ENCODE measurements at places on chromosomes 2 and 18.

DNA sequence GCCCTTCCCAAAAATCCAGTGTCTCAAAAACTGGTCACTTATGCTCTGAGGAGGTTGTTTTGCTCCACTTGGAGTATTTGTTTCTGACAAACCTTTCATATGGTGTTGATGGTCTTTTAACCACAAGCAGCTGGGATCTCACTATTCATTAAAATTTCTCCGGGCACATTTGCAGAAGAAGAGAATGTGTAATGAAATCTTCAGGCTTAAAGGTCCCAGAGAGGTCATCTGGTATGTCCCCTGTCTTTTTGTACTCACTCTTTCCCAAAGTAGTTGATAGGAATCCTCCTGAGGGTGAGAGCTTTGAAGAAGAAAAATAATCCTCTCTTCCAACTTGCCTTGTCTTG is 430.8 kb downstream of the SETBP1 start:
- no peak for DNase-seq

GRCh38 chr2:3042601-3043585 is 334.7 kb downstream of the EIPR1 start:
- no peak for DNase-seq

- DNase-seq = no peak
Measured at GRCh38 chr2:85717308-85718008, 23.3 kb downstream of the GNLY start.

GRCh38 chr2:219739866-219740440 is 112.5 kb downstream of the SLC4A3 start:
- no peak for DNase-seq

GRCh38 chr2:215851082-215851481 is 162.3 kb downstream of the MREG start:
- DNase-seq = no peak

- DNase-seq = no peak
Measured at GRCh38 chr18:36757991-36758390, 70.8 kb downstream of the TPGS2 start.

GRCh38 chr18:35264409-35264808 is 23.6 kb downstream of the ZNF397 start:
- no peak for DNase-seq

DNA sequence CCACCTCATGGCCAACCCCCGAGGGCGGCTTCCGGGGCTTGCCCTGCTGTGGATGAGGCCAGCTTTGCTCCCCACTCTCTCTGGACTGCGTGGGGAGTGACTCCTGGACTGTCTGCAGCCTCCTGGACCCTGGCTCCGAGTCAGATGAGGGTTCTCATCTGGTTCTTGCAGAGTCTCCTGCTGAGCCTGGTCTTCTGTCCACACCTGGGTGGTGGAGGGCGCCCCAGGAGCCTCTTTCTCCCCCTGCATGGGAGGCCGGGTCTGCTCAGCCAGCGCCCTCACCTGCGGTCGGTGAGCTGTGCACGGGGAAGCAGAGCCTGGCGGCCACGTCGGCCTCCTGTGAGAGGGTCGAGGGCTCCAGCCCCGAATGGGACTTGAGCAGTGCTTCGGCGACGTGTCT is 78.3 kb downstream of the RTP5 start:
- no peak for DNase-seq

DNA sequence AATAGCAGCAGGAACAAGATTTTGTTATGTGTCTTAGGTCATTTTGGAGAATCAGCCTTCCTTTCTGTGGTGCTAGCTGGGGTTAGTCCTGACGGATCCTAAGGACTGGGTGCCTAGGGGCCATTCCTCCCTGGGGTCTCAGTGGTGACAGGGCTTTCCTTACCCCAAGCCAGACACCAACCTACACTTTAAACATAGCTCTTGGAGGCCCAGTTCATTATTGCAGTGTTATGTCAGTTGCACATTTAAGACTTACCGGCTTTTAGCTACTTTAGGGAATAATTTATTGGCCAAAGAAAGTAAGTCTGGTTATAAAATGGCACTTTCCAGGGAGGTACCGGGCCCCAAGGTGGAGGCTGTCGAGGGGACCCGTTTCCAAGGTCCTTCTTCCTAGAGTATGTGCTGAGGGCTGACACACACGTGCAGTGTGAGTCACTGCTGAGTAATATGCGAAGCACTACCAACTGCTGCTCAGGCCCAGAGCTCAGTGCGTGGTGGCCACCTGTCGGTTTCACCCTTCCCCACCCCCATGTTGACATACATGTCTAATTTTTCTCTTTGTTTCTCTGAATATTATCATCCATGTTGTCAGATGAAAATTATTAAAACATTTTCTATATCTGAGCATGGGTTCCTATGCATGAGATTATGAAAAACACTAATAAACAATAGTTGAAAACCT is 37.0 kb upstream of the GRHL1 start:
- no peak for DNase-seq

GRCh38 chr2:62398356-62398755 is 107.6 kb downstream of the TMEM17 start:
- DNase-seq = no peak

GRCh38 chr18:31247574-31248199 is 70.3 kb upstream of the DSG1 start:
- DNase-seq = no peak

DNA sequence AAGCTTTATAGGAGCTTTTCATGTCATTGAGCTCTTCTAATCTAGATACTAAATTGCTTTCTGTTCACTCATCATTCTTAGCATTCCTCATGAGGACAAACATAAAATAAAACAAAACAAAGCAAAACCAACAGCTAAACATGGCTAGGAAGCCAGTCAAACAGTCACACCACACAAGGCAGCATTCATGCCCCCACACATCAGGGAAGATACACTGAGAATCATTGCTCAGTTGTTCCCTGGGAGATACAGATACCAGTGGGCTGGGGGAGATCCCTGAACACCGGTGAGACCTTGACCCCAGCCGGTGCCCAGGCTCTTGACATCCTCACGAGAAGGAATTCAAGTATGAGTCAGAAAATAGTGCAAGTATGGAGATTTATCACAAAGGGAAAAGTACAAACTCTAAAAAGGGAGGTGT is 177.9 kb upstream of the ARL4C start:
- no peak for DNase-seq

GRCh38 chr2:32039447-32040219 is at the start of gene DPY30:
Gene DPY30, minus strand, starts transcription at chr2:32039805. Its CDS starts 349 bp downstream, at chr2:32039456.
- peak; percentile 89 for DNase-seq

- peak; percentile 36 for DNase-seq
Measured at GRCh38 chr2:208466151-208466919, 59.7 kb downstream of the PTH2R start.

DNA sequence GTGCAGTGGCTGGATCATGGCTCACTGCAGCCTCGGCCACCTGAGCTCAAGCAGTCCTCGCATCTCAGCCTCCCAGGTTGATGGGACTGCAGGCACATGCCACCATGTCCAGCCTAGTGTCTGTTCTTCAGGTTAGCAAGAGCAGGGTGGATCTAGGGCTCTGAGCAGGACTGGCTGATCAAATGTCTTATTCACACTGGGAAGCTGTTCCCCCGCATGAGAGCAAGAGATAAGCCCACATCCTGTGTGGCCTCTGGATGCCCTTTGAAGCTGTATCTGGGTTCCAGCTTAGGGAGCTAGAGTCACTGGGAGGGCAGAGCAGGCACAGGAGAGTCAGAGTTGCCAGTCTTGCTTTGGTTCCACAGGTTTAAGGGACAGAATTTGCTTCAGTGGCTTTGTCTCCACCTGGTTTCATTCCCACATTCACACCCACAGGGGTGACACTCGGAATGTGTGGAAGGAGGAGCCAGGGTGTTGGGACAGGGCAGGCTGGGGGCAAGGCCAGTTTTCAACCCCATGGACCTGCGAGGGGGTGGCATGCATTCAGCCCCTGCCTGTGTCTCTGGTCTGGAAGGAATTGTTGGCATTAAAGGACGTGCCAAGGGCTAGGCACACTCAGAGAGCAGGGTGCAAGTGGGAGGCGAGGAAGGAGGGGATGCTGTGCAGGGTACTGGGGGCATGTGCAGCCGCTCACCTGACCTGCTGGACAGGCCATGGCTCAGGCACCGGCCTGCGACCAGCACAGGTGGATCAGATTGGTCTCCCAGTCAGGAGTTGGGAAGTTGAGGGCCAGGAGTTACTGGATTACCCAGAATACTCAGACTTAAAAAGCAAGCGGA is 24.5 kb downstream of the PTPN18 start:
- no peak for DNase-seq

DNA sequence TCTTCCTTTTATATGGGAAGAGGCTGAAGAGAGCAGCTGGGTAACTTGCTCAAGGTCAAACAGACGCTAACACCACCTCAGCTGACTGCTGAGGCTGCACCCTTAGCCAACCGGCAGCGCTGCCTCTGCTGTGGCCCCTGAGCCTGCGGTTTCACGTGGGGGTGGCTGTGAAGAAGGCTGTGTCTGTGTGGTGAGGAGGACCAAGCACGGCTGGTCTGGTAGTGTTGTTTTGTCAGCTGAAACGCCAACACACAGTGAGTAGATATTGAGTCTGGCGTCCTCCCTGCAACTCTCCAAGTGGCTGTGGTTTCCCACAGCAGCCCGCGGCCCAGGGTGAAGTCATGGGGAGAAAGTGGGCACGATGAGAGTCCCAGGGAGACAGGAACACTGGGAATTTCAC is 69.6 kb downstream of the THNSL2 start:
- no peak for DNase-seq

- no peak for DNase-seq
Measured at GRCh38 chr2:160245614-160246155, 45.6 kb upstream of the ITGB6 start.

GRCh38 chr18:34771958-34772357 is 61.9 kb downstream of the DTNA start:
- DNase-seq = no peak

DNA sequence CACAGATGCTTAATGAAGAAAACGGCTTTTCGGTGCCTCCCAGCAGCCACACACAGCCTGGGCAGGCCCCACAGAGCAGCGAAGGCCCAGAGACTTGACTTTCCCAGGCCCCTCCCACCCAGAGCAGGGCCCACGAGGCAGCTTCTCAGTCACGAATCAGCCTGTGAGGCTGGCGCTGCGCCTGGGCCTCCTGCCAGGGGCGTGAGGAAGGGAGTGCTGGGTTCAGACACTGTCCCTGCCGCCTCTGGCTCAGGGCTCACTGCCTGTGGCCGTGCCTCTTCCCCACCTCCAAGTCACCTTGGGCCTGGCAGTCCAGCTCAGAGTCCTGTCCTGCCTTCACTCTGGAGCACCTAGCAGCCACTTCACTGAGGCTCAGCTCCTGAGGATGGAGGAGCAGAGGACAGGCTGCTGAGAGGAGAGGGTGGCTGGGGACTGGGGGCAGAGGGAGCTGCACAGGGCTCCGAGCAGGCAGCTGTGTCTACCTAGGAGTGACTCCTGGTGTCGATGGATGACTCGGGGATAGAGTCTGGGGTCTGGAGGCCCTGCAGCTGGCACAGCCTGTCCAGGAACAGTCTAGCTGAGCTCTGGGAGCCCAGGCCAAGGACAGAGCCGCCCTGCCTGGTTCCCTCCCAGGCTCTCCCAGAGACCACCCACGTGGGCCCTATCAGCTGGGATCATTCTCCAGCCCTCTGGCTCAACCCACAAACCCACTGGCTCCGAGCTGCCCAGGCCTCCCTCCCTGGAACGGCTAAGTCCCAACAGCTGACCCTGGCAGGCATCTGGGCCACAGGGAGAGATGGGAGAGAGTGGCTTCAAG is 36.4 kb upstream of the FOSL2 start:
- no peak for DNase-seq

DNA sequence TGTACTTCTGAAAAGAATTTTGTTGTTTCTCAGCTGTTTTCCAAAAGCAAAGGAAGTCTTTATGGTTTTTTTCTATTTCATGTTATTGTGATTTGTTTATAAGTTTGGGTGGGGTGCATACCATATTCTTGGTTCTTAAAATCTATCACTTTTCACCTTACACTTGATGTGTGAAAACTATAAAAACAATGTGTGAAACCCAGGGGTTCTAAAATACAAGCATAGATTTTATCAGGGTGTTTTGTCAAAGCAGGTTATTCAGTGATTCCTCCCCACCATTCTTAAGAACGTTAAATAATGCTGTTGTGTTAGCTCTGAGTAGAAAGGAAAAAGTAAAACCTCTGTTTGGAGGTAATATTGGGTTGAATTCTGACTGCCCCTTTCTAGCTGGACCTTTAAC is 17.7 kb downstream of the RPE start:
- DNase-seq = no peak

GRCh38 chr2:218168635-218169462 is 2.1 kb upstream of the CXCR1 start:
- peak; percentile 53 for DNase-seq

DNA sequence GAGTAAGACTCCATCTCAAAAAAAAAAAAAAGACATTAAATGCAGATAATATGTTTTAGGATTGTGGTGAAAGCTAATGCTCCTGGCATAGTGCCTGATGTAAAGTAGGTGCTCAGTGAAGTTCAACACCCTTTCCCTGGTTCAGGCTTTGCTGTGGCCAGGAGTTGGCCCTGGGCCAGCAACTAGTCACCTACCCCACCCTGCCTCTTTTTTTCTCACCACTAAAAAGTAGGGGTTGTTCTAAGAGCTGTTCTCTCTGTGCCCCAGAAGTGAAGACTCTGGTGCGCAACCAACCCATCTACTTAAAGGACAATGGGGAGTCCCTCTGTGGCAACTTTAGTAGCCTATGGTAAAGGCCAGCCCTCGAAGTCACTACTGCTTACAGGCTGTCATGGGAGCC is 75.9 kb downstream of the DNMT3A start:
- DNase-seq = no peak

DNA sequence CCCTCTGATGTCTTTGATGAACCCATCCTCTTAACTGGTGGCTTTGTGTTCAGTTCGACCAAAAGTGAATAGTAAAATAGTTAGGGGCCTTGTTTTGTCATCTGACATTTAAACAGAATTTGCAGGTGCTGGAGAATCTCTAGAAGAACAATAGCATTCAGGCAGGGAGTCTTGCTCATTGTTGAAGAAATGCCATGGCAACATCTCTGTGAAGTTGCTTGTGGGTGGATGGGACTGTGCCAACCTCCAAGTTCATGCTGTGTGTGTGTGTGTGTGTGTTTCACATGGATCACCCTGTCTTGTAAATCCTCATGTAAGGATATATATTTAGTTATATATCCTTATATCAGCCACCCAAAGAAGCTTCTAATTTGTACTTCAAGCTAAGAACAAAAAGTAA is 66.7 kb downstream of the SKA1 start:
- no peak for DNase-seq

GRCh38 chr18:44733069-44733753 is 52.5 kb downstream of the SETBP1 start:
- no peak for DNase-seq

DNA sequence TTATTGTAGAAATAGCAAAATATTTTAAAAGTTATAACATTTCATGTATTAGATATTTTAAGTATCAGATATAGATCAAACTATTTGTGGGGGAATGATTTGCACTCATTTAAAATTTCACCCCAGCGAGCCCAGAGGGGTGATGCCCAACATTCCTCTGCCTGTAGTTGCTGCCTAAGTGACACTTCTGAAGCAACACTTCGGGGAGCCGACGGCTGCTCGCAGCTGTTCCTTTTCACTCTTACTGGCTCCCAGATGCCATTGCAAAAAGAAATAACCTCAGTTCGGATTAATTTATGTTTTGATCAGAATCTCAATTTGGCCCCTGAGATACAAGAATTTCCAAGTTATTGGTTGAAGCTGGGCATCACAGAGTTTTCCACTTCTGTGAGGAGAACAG is 603.8 kb downstream of the PLCL1 start:
- DNase-seq = no peak
